ENCODE measurements at places on chromosomes 6 and 20.
A peak's percentile ranks its signal among the peaks of the same experiment; 100 is the strongest.

DNA sequence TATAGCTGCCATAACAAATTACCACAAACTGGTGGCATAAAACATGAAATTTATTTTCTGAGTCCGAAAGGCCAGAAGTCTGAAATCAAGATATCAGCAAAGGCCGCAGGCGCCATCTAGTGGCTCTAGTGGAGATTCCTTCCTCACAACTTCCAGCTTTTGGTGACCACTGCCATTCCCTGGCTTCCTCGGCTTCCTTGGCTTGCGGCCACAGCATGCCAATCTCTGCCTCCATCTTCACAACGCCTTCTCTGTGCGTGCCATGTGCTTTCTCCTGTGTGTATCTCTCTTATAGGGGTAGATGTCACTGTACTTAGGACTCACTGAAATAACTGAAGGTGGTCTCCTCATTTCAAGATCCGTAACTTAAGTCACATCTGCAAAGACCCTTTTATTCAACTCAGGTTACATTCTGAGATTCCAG lies 5.4 kb upstream of the PLAGL1 start:
- DNase-seq: peak; percentile 80

DNA sequence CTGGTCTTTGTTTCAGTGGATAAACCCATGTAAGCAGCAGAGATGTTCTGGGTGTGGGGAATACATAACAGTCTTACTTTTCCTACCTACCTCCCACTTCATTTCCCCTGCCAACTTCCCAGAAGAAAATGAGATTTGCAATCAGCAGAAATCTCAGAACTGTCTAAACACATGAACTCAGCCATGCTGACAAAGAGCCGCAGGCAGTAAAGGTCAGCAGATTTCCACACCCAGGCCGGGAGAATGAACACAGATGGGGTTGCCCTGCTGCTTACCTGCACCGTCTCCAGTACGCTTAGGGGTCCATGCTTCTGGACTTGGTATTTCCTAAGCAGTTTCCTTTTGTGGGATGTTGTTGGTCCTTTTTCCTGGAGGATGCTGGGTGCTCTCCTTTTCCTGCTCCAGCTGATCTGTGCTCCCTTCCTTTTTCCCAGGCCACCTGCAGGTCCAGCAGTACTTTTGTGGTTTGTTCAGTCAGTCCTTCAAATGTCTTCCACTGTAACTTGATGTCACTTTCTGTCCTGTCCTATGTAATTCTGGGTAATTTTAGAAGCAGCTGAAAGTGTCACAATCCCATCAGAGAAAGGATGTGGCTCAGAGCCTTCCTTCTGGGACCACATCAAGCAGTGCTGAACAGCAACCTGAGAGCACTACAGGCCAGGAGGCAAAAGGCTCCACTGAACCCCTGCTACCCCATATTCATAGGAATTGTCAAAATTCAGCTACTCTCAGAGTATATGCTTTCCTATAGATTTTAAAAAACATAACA lies 129.0 kb downstream of the CEP57L1 start:
- DNase-seq: no peak

DNA sequence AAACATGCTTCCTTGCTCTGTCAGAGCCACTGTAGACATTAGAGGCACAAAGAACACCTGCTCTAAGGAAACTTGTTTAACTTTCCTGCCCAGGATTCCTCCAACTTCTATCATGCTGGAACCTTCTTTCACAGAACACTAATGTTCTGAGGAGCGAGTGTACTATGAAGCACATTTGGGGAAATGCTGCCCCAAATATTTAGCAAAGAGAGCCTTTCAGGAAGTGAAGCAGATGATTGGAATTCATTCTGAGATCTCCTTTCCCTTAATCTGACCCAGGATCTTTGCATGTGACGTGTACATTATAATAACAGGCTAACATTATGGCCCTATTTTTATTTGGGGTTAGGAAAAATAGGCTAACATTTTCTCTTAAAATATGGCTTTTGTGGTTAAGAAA lies 21.0 kb upstream of the FYN start:
- no peak for DNase-seq

- no peak for DNase-seq
Measured at GRCh38 chr6:94074764-94075163, 655.4 kb upstream of the EPHA7 start.

DNA sequence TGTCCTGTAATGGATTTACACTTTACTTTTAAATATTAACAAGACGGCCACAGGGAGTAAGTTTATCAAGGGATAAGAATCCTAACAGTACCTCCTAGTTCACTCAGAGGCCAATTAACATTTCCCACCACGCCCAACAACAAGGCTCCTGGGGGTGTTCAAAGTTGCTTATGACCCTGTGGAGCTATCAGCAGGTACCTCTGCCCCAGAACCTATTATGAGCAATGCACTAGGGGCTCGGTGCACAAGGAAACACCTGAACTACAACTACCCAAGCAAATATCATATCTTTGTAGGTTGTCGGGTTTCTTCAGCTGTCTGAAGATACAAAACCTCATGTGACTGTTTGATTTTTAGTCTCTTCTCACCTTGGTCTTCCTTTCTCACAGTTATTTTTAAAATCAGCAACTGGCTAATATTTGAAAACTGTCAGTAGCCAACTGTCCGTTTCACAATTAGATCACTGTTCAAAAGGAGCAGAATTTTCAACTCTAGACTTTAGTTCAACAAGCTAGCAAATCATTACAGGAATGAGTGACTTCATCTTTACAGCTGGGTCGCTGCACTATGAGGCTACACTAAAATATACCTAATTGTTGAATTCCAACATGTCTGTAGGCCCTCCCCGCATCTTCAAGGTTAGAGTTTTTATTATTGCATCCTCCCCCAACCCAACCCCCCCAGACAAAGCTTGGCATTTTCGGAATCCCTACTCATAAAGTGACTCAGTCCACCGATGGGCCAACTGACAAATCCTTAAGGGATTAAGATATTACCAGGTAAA lies 38.1 kb downstream of the B4GALT5 start:
- no peak for DNase-seq

GRCh38 chr6:79277109-79277508 lies 42.6 kb upstream of the HMGN3 start:
- DNase-seq: no peak

Measured in heart left ventricle (tissue), 16 donors.